ENCODE measurements at places on chromosomes 6 and 20.

GRCh38 chr6:160775792-160776580 is 73.9 kb downstream of the PLG start:
- DNase-seq, result no peak

DNA sequence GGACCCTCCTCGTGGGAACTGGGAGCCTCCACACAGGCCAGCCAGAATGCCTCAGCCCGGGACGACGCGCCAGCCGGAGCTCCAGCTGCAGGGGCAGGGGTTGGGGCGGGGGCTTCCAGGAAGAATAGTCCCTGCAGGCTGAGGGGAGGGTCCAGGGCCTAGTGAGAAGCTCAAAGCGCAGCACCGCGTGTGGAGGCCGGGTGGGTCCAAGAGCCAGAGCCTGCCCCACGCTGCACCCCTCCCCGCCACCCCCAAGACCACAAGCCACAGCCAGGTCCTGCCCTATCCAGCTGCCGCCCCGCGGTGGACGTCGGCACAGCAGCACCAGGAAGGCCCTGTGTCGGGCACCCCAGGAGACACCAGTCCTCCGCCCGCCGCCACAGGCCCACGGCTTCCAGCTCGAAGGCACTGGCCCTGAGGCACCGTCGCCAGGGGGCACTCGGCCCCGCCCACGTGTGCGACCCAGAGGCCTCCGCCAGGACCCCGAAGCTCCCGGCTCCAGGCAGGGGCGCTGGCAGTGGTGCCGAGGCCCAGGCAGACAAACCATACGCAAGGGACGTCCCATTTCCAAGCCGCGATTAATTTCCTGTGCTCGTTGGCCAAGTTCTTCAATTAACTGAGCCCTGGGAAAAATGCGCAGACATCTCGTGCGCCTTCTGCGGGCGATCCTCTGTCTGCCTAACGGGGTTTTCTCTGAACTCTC is 19.5 kb downstream of the KCNQ2 start:
- DNase-seq, result no peak

GRCh38 chr6:46098678-46099077 is 31.1 kb upstream of the ENPP4 start:
- no peak for DNase-seq

- no peak for DNase-seq
Observed at GRCh38 chr6:169926617-169927417, 175.4 kb downstream of the ERMARD start.

DNA sequence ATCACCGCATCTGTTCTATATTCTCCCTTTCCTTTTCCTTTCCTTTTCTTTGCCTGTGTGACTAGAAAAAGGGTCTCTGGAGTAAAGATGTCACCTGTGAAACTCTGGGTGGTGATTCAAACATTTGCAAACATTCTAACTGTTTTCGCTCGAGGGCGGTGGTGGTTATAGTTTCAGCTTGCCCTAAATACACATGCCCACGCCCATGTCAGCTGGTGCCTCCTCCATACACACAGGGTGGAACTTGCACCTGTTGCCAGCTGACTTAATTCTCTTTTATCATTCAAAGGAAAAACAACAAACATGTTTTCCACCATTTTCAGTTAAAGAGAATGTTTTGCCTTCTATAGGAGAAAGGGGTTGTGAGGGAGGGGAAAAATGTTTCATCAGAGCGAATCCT is 381.9 kb upstream of the ARID1B start:
- no peak for DNase-seq

DNA sequence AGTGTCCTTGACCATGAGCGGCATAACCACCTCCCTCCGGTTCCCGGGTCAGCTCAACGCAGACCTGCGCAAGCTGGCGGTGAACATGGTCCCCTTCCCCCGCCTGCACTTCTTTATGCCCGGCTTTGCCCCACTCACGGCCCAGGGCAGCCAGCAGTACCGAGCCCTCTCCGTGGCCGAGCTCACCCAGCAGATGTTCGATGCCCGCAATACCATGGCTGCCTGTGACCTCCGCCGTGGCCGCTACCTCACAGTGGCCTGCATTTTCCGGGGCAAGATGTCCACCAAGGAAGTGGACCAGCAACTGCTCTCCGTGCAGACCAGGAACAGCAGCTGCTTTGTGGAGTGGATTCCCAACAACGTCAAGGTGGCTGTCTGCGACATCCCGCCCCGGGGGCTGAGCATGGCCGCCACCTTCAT is 4.9 kb downstream of the TUBB1 start:
- no peak for DNase-seq

- DNase-seq, result no peak
Observed at GRCh38 chr20:20552076-20552475, 160.4 kb downstream of the RALGAPA2 start.

GRCh38 chr20:41608606-41609005 is 9.6 kb downstream of the CHD6 start:
- no peak for DNase-seq

- DNase-seq, result no peak
Observed at GRCh38 chr20:61587036-61587435, 335.0 kb downstream of the CDH4 start.

DNA sequence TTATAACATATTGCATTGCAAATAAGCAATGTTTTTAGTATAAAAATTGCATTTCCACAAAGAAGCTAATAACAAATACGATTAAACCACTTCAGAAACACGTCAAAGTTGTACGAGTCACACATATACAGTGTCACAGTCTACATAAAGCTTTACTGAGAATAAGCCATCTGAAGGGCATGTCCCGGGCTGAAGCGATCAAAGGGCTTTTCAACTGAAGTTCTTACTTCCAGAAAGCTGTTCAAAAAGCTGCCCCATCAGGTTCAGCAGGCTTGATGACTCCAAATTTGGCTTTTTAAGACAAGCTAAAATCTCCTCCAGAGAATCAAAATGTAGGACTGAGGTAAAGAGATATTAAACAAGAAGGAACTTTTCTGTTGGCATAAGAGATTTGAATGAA is 37.5 kb upstream of the HAO1 start:
- no peak for DNase-seq

DNA sequence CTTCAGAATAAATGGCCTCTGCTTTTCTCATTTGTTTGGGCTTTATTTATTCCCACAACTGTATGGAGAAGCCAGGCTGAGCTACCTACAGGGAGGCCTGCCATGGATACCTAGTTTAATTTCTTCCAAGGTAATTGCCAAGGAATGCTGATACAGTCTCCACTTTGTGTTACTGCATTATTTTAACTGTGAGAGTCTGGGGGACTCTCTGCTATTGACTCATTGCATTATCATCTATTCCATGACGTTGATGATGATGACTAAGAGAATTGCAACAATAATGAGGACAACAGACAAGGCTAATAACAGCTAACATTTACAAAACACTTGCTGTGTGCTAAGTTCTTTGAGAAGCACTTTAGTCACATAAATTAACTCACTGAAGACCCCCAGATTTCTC is 88.3 kb upstream of the COL21A1 start:
- no peak for DNase-seq

DNA sequence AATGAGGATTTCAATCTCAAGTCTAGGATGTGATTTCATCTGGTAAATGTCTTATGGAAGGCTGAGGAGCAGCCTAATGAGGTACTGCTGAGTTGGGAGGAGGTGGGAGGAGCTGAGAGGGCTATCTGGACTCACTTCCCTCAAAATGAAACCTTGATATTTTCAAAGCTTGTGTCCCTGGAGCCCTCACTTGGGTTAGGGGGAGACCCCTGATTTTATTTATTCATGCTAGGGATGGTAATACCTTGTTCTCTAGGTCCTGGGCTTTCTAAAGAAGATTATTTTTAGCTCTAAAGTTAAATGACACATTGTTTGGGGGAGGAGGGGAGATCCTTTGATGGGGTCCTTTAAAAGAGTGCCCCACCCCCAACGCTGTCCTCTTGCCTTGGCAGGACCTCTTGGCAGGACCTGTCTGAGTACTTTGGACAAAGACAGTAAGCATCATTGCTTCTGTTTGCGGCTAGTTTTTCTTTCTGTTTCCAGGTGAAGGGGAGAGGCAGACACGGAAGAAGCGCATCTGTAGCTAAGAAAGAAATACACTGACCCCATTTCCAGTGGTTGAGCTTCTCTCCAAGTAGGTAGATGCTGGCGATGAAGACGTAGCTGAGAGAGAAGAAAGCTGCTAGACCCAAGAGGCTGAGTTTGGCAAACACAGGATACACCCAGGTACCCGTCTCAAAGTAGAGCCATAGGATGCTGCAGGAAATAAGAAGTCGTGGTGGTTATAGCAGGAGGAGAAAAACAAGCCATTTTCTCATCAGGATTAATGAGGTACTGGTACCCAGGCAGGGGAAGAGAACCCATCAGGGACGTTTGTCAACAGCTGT is 55.6 kb downstream of the ADTRP start:
- DNase-seq, result no peak

- no peak for DNase-seq
Observed at GRCh38 chr6:149628875-149629510, 19.5 kb downstream of the KATNA1 start.

DNA sequence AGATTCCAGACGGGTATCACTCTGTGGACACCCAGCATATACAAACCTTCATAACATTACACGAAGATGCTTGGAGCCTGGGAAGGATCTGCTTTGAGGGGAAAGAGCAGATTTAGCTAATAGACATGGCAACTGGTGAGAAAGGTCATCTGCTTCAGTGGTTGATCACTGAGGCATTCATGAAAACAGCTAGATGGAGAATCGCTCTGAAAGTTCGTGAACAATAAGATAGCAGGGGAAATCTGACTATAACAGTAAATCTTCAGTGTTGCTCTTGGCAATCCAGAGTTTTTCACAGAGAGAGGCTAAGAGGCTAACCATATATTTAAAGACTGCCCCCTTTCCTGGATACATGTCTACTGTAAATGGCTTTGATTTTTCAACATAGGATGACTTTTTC is 245.3 kb downstream of the FARS2 start:
- no peak for DNase-seq

GRCh38 chr6:19525673-19526072 is 311.5 kb upstream of the ID4 start:
- no peak for DNase-seq

- DNase-seq, result no peak
Observed at GRCh38 chr6:52588087-52588709, 11.3 kb upstream of the TRAM2 start.

DNA sequence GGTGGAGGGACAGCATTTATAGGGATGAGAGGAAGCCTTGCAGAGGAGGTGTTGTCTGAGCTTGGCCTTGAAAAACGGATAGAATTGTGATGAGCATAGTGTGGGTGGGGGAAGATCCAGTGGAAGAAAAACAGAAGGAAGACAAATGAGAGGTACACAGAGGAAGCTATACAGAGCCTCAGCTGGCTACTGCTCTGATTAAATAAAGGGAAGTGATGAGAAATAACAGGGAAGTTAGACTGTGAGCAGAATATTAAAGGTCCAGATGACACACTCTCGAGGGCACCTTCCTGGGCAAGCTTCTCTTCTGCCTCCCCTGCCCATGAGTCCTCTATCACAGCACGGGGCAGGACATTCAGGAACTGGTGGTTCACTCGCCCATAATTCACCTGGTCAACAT is 182.3 kb downstream of the KIF16B start:
- no peak for DNase-seq

- no peak for DNase-seq
Observed at GRCh38 chr6:128333581-128334223, 186.7 kb downstream of the PTPRK start.

DNA sequence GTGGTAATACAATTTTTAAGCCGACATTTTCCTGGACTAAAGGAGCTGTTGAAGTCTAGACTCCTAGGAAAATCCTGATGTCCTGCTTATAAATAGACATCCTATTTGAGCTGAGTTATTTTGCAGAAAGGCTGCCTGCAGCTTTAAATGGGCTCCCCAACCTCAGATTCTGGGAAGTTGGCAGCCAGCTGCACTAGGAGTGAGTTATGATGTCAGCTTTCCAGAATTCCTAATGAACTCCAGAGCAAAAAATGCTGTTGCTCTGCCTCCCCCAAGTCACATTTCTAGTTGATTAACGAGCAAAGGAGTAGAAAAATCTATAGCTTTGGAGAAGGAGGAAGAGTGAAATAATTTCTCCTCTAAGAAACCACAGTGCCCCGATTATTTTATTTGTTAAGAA is 346.3 kb upstream of the SULF2 start:
- DNase-seq, result no peak

GRCh38 chr20:43925801-43926200 is 11.1 kb downstream of the TOX2 start:
- DNase-seq, result peak; percentile 63

- DNase-seq, result no peak
Observed at GRCh38 chr20:57437672-57438330, 46.6 kb downstream of the RBM38 start.

GRCh38 chr6:45426251-45426650 is 48.5 kb upstream of the SUPT3H start:
- DNase-seq, result no peak

GRCh38 chr6:110366256-110366655 is 8.1 kb upstream of the METTL24 start:
- no peak for DNase-seq

DNA sequence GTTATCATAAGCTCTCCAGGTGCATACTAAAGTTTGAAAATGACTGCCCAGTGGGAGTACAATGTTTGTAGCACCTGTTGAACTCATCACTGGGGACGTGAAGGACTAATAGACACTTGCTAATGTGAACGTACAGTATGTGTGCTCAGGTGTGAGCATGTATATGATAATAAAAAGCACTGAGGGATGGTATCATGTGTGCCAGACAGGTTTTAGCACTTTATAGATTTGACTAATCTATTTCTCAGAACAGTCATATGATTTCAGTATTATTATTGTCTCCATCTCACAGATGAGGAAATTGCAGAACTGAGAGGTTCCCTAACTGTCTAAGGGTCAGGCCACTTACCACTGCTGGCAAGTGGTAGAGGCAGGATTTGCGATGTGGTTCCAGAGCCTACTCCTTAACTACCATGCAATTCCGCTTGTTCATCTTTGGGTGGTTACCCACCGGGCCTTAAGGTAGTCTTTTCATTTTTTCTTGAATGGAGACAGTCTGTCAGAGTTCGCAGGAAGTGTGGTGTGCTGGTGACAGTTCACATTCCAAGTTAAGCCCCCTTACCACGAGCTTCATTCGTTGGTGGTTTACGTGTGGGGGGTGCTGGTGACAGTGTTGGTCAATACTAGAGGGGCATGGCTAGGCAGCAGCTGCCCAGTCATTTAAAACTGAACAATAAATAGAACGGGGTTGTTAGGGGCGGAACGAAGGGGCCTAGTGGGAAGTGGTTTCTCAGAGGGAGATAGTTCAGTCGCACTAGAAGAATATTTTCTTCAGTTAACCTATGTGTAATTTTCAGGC is 46.8 kb downstream of the RREB1 start:
- peak; percentile 88 for DNase-seq

GRCh38 chr6:158819213-158819976 is at the start of gene EZR:
Gene EZR (minus strand): TSS chr6:158819368. CDS start chr6:158818093, 1,275 bp downstream.
- DNase-seq, result peak; percentile 85

GRCh38 chr20:6152777-6153176 is 29.9 kb upstream of the FERMT1 start:
- no peak for DNase-seq

DNA sequence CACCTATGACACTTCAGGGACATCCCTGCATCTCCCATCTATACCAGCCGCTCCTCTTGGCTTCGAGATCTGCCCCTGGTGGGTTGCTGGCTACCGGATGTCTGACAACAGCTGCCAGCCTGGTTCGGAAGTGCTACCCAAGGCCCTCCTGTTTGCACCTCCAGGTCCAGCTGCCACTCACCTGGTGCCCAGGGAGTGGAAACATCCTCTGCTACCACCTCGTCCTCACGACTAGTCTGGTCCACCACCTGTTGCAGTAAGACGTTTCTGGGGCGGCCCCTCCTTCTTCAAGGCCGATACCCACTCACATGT is 8.3 kb upstream of the PCMTD2 start:
- no peak for DNase-seq

- DNase-seq, result no peak
Observed at GRCh38 chr6:47634210-47635047, 64.0 kb upstream of the ADGRF4 start.

- no peak for DNase-seq
Observed at GRCh38 chr6:117506907-117507306, 24.4 kb downstream of the DCBLD1 start.

All from hematopoietic multipotent progenitor cell (in vitro differentiated cells).